ENCODE measurements at places on chromosomes 13 and 19.

- DNase-seq = no peak
Measured at GRCh38 chr19:47247308-47247990, 8.9 kb upstream of the CCDC9 start.

GRCh38 chr13:45592758-45593157 lies 22.8 kb downstream of the ERICH6B start:
- DNase-seq = no peak

DNA sequence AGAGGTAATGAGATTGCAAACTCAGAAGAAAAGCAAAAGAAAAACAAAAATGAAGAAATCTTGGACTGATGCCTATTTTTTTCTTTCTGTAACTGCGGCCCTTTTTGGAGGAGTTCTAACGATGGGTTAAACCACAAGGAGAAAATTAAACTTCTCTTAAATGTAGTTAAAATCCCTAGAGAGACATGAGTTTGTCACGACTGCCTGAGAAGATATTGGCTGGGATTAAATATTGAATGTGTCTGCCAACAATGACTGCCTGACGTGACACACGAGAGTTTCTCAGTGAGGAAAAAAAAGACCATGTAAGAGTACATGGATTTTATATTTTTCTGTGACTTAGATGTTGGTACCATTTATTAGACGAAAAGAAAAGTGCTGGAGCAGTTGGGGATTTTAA lies 1013.4 kb downstream of the PCDH9 start:
- DNase-seq = no peak

DNA sequence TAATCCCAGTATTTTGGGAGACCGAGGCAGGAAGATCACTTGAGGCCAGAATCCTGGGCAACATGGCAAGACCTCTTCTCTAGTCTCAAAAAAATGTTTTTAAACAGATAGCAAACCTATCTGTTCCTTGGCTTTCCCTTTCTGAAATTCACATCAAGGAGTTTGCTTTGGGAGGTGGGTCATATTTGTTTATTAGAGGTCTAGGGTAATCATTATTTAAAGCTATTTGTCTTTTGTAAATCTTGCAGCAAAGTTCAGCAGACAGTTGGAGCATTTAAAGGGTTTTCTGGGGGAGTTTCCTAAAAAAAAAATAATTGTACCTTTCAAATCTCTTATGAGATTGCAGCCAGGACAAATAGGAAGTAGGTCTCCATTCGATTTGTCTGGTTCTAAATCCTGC lies 17.5 kb downstream of the PPP5C start:
- DNase-seq = no peak

GRCh38 chr13:86862137-86862536 lies 809.0 kb upstream of the SLITRK5 start:
- DNase-seq = no peak

All from BJ (cell line).